ENCODE measurements at places on chromosomes 3 and 15. TPM values are rescaled to one million over a fixed set of nuclear protein-coding genes. Genes with fewer than 3 reads are reported as not detected.

DNA sequence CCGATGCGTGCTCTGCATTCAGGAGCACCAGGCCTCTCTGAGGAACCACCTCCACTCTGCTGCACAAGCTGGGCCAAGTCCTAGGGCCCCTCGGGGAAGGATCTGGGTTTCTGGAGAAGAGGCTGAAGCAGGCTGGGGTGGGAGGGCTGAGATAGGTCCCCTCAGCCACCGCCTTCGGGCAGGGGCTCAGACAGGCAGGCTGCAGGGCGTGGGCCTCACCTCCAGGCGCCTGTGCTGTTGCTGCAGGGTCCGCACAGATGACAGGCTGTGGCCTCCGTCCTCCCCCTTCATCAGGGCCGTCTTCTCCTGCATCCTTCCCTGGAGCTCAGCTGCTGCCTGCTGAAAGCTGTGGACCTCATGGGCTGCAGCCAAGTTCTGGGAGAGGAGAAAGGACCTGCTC, 15.2 kb downstream of the PLA2G4B start:
- no peak for DNase-seq

DNA sequence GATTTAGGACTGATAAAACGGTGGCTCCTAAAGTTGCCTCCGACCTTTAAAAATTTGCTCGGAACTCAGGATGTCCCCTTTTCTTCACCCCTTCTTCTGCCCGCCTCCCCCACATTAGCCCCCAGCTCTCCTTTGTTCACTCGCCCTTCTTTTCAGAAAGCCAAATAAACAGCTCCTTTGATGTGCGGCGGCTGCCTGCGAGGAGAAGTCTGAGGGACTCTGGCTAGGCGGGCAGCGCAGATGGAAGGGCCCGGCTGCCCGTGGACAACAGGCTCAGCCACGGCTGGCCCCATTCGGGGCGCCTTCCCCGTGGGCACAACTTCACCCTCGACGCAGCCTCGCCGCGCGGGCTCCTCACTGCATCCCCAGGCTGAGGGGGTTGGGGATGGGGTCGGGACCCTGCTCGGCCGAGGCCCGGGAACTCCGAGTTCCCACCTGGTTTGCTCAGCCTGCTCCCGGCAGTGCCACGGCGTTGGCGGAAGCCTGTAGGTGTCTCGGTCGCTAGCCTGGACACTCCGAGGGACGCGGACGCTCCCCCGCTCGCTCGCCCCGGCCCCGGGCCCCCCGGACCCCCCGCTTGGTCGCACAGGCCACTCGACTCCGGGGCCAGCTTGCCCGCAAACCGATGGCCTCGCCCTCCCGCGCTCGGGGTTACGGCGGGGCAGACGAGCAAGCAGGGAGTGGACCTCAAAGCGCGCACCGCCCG, 897 bp upstream of the TLE3 start:
- DNase-seq = peak; percentile 62

- DNase-seq = no peak
Measured at GRCh38 chr3:126987129-126987528, 4.2 kb downstream of the PLXNA1 start.

The CLEC3B gene
- 13.8 TPM for total RNA-seq

GRCh38 chr15:61106044-61106834, 122.9 kb downstream of the RORA start:
- no peak for DNase-seq

- DNase-seq = no peak
Measured at GRCh38 chr3:152258448-152259393, 10.0 kb upstream of the MBNL1 start.

- DNase-seq = no peak
Measured at GRCh38 chr15:57017024-57017423, 98.6 kb downstream of the TCF12 start.

DNA sequence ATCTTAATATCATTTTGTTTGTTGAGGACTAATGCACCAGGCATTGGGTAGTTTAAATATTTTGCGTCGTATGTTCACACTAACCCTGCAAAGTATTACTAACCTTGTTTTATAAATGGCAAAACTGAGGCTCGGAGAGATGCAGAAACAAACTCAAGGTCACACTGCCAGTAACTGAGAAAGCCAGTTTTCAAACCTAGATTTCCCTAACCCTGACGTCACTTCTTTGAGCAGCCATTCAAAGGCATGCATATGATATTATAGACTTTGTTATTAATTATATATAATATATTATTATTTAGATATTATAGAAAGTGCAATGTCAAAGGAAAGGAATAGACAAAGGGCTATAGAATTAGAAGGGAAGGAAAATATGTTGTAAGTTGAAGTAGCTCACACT, 167.6 kb upstream of the EOMES start:
- no peak for DNase-seq
